ENCODE measurements at places on chromosomes 1 and 21.

GRCh38 chr1:55993646-55994318 lies 585.6 kb downstream of the PLPP3 start:
- H3K4me3 ChIP-seq: no peak overlapping the region
- DNase-seq: no peak
- H3K27ac ChIP-seq: no peak overlapping the region
- no peaks in the 10 kb centered on the region for H3K36me3 ChIP-seq
- no peaks in the 10 kb centered on the region for H3K27me3 ChIP-seq

DNA sequence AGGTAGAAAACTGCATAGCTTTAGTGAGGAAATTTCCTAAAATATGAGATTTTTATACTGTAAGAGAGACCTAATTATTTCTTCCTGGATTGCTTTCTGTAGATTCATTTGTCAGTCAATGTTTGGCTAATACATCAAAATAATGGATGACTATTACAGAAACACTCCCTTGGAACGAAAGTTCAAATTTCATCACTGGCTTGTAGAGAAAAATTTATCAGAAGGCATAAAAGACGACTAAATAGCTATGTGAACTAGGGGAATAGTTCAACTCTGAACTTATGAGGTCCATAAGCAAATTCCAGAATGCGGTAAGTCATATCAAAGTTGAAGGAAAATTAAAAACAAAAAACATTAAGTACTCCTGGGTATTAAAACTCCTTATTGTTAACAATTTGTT lies 36.0 kb downstream of the WNT2B start:
- no peaks in the 10 kb centered on the region for H3K36me3 ChIP-seq
- no peak overlapping the region for H3K4me3 ChIP-seq
- no peak for DNase-seq
- no peaks in the 10 kb centered on the region for H3K27me3 ChIP-seq

GRCh38 chr1:222167111-222167510 lies 380.8 kb downstream of the HHIPL2 start:
- H3K36me3 ChIP-seq: no peaks in the 10 kb centered on the region
- DNase-seq: peak; percentile 11
- H3K27ac ChIP-seq: no peak overlapping the region
- H3K4me1 ChIP-seq: no peaks in the 10 kb centered on the region
- H3K4me3 ChIP-seq: no peak overlapping the region

- no peak for DNase-seq
- H3K36me3 ChIP-seq: no peaks in the 10 kb centered on the region
- no peaks in the 10 kb centered on the region for H3K4me1 ChIP-seq
These were observed 67.5 kb downstream of the KCND3 start for GRCh38 chr1:111921948-111922347.

DNA sequence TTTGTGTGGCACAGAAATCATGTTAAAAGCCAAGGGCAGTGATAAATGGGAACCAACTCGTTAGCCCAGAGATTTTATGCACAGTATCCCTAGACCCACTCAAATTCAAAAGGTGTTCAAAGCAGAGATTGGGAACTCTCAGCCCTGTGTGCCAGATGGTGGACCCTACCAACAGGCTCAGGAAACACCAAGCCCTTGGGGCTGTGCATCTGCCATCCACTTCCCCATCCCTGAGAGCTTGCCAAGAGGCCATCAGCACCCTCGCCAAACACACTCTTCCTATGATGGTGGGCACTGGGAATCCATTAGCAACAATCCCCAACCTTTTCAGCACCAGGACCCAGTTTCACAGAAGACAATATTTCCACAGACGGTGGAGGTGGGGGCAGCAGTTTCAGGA lies 194.2 kb upstream of the NFIA start:
- H3K36me3 ChIP-seq: no peaks in the 10 kb centered on the region
- no peak overlapping the region for H3K27ac ChIP-seq
- DNase-seq: no peak
- no peak overlapping the region for H3K4me3 ChIP-seq
- no peaks in the 10 kb centered on the region for H3K27me3 ChIP-seq

GRCh38 chr1:221667504-221667903 lies 74.4 kb downstream of the DUSP10 start:
- no peaks in the 10 kb centered on the region for H3K36me3 ChIP-seq
- no peak for DNase-seq

GRCh38 chr1:181119093-181119989 lies 30.8 kb downstream of the IER5 start:
- no peaks in the 10 kb centered on the region for H3K4me1 ChIP-seq
- no peaks in the 10 kb centered on the region for H3K36me3 ChIP-seq
- no peak overlapping the region for H3K27ac ChIP-seq
- no peak overlapping the region for H3K4me3 ChIP-seq
- no peak for DNase-seq
- H3K27me3 ChIP-seq: no peaks in the 10 kb centered on the region
